ENCODE measurements at places on chromosomes 1 and 21.

GRCh38 chr1:178282949-178283367, 189.1 kb downstream of the RASAL2 start:
- no peak for DNase-seq

GRCh38 chr1:89952605-89953130, 42.2 kb upstream of the ZNF326 start:
- no peak for DNase-seq

- DNase-seq, result no peak
Measured at GRCh38 chr1:209307846-209308245, 275.7 kb upstream of the CAMK1G start.

- no peak for DNase-seq
Measured at GRCh38 chr1:97340951-97341350, 579.9 kb downstream of the DPYD start.

DNA sequence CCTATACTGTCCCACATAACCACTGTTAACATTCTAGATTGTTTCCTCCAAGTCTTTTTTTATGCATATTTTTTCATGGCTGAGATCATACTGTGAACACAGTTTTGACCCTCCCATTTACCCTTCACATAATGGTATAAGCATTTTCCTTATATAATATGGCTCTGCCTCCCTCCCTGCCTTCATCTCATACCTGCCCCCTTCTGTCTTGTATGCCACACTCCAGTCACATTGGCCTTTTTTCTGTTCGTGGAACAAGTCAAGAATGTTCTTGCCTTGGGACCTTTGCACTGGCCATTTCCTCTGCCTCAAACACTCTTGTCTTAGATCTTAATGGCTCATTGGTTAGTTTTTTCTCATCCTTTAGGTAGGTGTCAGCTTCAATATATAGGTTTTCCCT, 24.3 kb upstream of the ELAVL4 start:
- no peak for DNase-seq

DNA sequence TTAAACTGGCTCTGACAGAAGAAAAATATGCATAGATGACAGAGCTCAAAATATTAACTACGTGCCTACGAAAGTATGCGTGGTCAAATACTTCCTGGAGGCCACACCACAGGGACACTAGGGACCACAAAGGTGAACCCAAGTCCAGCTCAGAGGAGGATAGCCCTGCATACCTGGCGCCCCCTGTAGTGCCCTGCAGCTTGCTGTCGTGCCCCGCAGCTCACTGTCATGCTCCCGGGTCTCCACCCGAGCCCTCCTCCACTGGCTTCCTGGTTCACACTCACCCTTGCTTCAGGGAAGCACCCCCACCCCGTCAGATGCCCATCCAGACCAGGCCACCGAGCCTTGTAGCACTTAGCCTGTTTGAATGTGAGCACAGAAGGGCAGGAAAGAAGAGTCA, 16.7 kb upstream of the NADK start:
- no peak for DNase-seq

DNA sequence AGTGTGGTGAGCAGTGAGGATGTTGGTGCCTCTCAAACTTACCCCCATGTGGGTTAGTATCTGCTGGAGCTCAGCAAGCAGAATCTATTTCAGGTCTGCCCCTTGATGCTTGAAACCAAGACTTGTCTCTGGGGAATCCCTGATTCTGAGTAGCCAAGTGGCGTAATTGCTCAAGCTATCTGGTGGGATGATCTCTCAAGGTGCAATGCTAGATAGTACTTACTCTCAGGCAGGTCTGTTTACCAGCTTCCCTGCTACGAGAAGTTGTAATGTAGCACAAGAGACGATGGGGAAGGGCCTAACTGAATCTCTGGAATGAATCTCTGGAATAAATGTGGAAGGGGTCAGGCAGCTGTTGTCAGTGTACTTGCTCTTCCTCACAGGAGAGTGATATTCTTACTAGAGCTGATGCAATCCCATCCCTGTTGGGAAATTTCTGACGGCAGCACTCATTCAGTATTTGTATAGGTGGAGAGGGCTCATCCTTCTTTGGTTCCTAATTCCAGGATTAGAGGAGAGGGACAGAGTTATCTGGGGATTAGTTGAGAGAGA, 65.4 kb downstream of the MACF1 start:
- DNase-seq, result no peak

GRCh38 chr21:38679534-38679933, 126.2 kb upstream of the ETS2 start:
- no peak for DNase-seq

DNA sequence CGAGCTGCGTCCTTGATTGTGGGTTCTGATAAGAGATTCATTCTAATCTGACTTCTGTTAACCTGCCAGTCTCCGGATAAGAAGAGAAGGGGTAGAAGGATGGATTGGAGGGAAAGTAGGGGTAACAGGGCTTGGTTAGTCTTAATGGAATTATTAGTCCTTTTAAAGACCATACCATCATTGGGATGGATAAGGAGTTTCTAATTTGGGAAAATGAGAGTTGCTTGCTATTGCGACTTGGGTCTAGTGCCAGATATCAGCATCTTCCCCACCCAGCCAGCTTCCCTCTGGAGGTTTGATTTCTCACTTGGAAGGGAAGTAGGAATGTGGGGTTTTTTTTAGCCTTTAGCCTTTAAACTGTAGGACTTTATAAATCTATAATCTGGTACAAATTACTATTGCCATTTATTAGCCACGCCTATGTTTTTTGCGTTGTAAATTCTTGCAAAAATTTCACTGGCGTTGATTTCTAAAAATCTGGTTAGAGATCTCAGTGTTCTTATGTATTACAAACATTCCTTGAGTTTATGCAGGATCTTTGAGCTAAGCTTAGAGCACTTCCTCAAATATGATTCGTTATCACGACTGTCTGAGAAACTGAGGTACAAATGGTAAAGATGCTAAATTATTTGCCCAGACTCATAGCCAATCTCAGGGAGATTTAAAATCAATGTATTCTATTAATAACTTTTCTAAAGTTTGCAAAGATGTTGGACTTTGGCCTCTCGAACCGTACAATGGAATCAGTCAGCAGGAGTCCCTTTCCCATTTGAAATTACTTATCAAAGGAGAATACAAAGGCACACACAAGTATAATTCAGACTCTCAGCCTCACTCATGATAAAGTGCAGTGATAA, 1.3 kb downstream of the FAM20B start:
- DNase-seq, result no peak
